Chondrocyte (in vitro differentiated cells): ENCODE measurements at places on chromosomes 4 and X. TPM values are rescaled to one million over a fixed set of nuclear protein-coding genes. Genes with fewer than 3 reads are reported as not detected.

Gene RAB9B
- total RNA-seq: 2.6 to 4.1 TPM (median 2.7 TPM) in 3 replicates

Gene PNMA5
- total RNA-seq: not detected in 3 replicates

Gene PAK3
- 0.27 to 0.46 TPM (median 0.41 TPM) in 3 replicates for total RNA-seq

Gene PAGE2
- not detected in 3 replicates for total RNA-seq

Gene MAGEA10
- not detected in 3 replicates for total RNA-seq

Gene CXCL11
- not detected in 3 replicates for total RNA-seq

GRCh38 chr4:158722291-158722916 lies 792 bp downstream of the PPID start:
- peaks cover 21% of the 10 kb centered on the region for H3K36me3 ChIP-seq
- peaks cover 7% of the 10 kb centered on the region for H3K27me3 ChIP-seq
- peaks cover 21% of the 10 kb centered on the region for H3K4me1 ChIP-seq
- peak overlapping the region; percentile 94 for H3K4me3 ChIP-seq

- H3K27me3 ChIP-seq: no peaks in the 10 kb centered on the region
- no peak for DNase-seq
- no peaks in the 10 kb centered on the region for H3K4me1 ChIP-seq
- H3K36me3 ChIP-seq: no peaks in the 10 kb centered on the region
These were observed 153.4 kb downstream of the PPP1R2C start for GRCh38 chrX:42624524-42624923.

GRCh38 chr4:68373513-68373912 lies 23.6 kb upstream of the YTHDC1 start:
- peaks cover 16% of the 10 kb centered on the region for H3K27me3 ChIP-seq
- H3K27ac ChIP-seq: no peak overlapping the region
- H3K4me3 ChIP-seq: peak overlapping the region; percentile 62
- no peak for DNase-seq
- H3K36me3 ChIP-seq: no peaks in the 10 kb centered on the region
- H3K4me1 ChIP-seq: peaks cover 24% of the 10 kb centered on the region

DNA sequence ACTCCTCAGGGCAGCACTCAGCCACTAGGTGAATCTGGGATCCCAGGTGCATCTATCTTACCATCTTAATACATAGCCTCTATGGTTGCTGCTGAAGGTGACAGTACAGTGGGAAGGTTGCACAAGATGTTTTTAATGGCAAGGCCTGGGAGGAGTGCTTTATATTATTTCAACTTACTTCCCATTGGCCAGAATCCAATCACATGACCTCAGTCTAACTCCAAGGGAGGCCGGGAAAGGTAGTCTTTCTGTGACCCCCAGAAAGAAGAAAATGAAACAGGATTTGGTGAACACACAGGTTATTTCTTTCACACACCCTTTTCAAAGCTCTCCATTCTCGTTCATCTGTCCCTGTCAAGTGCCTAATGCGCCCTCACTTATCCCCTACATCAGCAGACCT lies 189.1 kb upstream of the ATP6AP2 start:
- no peaks in the 10 kb centered on the region for H3K36me3 ChIP-seq
- no peak overlapping the region for H3K4me3 ChIP-seq
- H3K4me1 ChIP-seq: no peaks in the 10 kb centered on the region

DNA sequence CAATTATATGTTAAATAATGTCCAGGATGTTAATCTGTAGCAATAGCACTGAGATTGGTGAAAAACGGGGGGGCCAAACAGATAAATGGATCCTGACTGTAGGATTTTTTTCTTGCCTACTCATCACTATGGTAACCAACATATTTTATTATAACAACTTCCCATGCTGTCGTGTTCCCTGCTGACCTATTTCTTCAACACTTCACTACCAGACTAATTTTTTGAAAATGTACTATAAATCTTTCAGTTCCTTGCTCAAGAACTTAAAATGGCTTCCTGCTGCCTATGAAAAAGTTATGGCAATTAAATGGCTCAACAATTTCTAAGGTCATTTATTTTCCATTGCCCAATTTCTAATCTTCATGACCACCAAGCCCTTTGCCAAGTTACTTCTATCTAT lies 38.9 kb upstream of the CFAP47 start:
- no peaks in the 10 kb centered on the region for H3K4me1 ChIP-seq
- no peak for DNase-seq
- no peaks in the 10 kb centered on the region for H3K36me3 ChIP-seq
- H3K27me3 ChIP-seq: no peaks in the 10 kb centered on the region
- no peak overlapping the region for H3K27ac ChIP-seq

DNA sequence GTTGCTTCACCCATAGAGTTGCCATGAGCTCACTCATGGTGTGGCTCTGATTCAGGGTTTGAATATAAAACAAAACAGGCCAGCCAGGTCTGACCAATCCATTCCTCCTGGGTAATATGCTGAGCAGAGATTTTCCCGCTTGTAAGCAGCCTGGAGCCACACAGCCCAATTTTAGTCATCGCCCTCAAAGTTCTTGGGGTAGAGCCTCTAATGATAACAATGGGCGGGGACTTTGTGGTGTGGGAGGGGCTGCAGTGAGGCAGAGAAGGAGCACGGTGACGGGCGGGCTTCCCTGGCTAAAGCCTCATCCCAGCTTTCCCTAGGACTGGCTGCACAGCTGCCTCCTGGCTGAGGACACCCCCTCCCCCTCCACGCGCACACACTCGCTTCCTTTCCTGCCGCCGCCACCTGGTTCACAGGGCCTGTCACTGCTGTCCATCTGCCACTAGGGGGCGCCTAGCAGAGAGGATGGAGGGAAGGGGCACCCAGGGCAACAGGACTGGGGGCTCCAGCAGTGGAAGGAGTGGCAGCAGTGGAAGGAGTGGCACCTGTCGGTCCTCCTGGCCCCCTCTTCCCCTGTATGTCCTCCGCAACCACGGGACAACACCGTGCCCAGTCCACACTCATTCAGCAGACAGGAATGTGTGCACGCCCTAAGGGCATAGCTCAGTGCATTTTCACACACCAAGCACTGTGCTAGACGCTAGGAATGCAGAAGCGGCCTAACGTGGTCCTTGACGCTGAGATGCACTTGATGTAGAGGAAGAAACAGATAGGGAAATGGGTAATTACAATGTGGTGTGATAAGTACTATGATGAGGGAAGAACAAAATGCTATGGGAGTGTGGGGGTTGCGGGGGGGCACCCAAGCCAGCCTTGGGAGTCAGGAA lies 26.8 kb downstream of the PRPS1 start:
- no peak overlapping the region for H3K4me3 ChIP-seq
- no peaks in the 10 kb centered on the region for H3K36me3 ChIP-seq
- peak overlapping the region; percentile 61 for H3K27ac ChIP-seq

- no peak overlapping the region for H3K4me3 ChIP-seq
- no peak overlapping the region for H3K27ac ChIP-seq
- no peaks in the 10 kb centered on the region for H3K27me3 ChIP-seq
- H3K4me1 ChIP-seq: peaks cover 20% of the 10 kb centered on the region
These were observed 7.3 kb downstream of the EMCN start for GRCh38 chr4:100510551-100510950.

DNA sequence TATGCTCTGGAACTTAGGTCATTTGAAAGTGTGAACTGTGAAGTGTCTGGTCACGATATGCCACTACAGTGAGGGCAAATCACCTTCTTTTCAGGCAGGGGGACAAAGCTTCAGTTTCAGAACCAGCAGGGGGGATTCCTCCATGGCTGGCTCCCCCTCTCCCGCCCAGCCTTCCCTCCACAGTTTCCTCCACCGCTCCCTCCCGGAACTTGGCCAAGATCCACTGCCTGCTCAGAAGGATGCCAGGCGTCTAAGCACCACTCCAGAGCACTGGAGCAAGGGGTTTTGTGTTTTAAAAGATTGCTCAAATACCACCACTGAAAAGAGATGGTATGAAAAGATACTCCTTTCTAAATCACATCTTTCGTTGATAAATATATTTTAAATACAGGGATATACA lies 126.9 kb downstream of the ELOVL6 start:
- no peak overlapping the region for H3K4me3 ChIP-seq
- peaks cover 18% of the 10 kb centered on the region for H3K4me1 ChIP-seq
- no peak overlapping the region for H3K27ac ChIP-seq
- H3K27me3 ChIP-seq: no peaks in the 10 kb centered on the region

DNA sequence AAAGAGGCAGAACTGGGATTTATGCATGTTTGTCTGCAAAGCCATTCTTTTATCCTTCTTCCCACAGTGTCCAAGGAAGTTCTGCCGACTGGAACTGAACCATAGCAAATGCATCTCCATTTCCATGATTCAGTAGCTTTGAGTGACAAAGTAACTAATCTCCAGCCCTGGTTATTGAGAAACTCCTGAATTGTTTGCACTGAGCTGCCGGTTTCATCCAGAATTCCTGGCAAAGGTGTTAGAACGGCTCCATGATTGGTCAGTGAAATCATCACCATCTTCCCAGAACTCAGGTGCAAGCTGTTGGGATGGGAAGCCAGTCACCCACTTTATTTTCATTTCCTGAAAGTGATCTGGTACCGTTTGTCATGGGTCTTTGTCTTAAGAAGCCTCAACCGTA lies 47.0 kb upstream of the SLC34A2 start:
- H3K27me3 ChIP-seq: no peaks in the 10 kb centered on the region
- no peak overlapping the region for H3K27ac ChIP-seq
- no peaks in the 10 kb centered on the region for H3K4me1 ChIP-seq
- no peak overlapping the region for H3K4me3 ChIP-seq
- no peaks in the 10 kb centered on the region for H3K36me3 ChIP-seq
- DNase-seq: no peak

DNA sequence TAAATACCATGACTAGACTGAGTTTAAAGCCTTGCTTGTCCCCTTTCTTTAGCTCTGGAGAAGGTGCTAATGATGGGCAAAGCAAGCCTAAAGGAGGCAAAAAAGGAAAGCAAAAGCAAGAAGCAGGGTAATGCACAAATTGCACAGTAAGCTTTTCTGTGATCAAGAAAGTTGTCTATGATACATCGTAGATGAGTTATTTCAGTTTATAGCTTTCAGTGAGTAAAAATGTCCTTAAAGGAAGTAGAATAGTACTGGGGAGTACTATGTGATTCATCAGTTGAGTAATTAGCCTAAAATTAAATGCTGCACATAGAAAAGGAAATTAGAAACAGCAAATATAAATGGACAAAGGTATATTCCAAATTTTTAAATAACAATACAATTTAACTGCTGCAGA lies 50.2 kb upstream of the PDE5A start:
- no peaks in the 10 kb centered on the region for H3K27me3 ChIP-seq
- H3K36me3 ChIP-seq: no peaks in the 10 kb centered on the region
- no peak overlapping the region for H3K27ac ChIP-seq
- H3K4me3 ChIP-seq: no peak overlapping the region
- DNase-seq: no peak
- peaks cover 27% of the 10 kb centered on the region for H3K4me1 ChIP-seq

DNA sequence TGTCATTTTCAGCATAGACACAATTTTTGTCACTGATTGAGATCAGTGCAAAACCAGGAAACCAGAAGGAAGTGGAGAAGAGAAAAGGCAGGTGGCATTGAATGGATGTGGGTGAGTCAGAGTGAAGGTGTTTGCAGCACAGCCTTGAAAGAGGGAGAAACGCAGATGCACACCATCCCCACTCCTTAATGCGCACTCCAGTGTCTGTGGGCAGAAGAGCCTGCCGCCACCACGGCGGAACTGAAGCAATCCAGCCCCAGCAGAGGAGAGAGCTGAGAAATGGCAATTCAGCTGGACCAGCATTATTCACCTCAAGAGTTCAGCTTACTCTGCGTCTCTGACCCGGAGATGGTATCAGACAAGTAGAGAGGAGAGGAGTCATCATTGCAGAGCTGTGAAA lies 393.1 kb upstream of the FRG1 start:
- H3K4me1 ChIP-seq: peaks cover 4% of the 10 kb centered on the region
- no peak overlapping the region for H3K4me3 ChIP-seq
- no peaks in the 10 kb centered on the region for H3K36me3 ChIP-seq
- no peak overlapping the region for H3K27ac ChIP-seq
- no peak for DNase-seq

DNA sequence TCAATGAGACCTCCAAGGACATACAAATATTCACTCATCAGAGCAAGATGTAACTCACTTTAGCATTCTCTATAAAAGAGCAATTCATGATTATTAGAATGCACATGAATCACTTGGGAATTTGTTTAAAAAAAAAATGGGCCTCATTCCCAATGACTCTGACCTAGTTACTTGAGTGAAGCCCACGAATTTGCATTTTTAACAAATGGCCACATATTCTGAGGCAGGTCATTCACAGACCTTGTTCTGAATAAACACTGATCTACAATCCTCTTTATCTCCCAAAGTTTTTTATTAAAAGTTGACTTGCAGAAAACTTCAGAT lies 255.1 kb upstream of the VEGFC start:
- no peak overlapping the region for H3K27ac ChIP-seq
- H3K36me3 ChIP-seq: peaks cover 2% of the 10 kb centered on the region
- no peak for DNase-seq
- H3K27me3 ChIP-seq: peaks cover 3% of the 10 kb centered on the region

DNA sequence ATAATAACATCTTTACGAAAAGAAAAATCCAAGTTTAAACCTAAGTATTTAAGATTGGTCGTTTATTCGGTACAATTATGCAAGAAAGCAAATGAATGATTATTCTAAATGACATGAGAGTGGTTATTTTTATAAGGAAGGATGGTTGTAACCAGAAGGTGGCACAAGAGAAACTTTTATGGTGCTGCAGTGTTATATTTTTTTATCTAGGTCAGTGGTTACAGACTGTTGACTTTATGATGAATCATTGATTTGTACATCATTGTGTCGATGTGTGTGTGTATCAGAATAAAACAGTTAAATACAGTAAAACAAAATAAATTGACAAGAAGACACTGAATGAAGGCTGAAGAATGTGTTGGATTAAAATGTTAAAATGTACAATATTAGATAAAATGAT lies 9.8 kb downstream of the DCAF8L2 start:
- no peak overlapping the region for H3K4me3 ChIP-seq
- H3K27me3 ChIP-seq: no peaks in the 10 kb centered on the region
- H3K4me1 ChIP-seq: no peaks in the 10 kb centered on the region
- no peaks in the 10 kb centered on the region for H3K36me3 ChIP-seq
- no peak overlapping the region for H3K27ac ChIP-seq
- no peak for DNase-seq

DNA sequence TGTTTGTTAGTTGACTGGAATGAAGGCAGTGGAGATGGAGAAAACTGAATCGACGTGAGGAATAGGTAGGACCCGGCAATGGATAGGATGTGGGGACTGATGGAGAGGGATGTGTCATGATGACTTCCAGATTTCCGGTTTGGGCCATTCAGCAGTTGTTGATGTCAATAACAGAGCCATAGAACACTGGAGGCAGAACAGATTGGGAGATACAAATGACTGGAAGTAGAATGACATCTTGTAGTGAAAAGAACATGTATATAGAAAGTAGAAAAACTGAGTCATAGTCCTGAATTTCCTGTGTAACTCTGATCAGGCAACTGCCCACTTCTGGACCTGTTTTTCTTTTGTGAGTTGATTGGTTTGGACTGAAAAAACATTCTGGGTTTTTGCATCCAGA lies 24.5 kb downstream of the CETN2 start:
- no peak for DNase-seq
- H3K36me3 ChIP-seq: no peaks in the 10 kb centered on the region
- no peaks in the 10 kb centered on the region for H3K4me1 ChIP-seq
- H3K4me3 ChIP-seq: no peak overlapping the region

GRCh38 chr4:17316566-17316965 lies 195.3 kb downstream of the QDPR start:
- no peak for DNase-seq
- H3K27me3 ChIP-seq: no peaks in the 10 kb centered on the region
- no peak overlapping the region for H3K27ac ChIP-seq
- H3K4me3 ChIP-seq: no peak overlapping the region
- H3K4me1 ChIP-seq: peaks cover 10% of the 10 kb centered on the region
- H3K36me3 ChIP-seq: peaks cover 5% of the 10 kb centered on the region
